ENCODE measurements at places on chromosomes 7 and 10. TPM values are rescaled to one million over a fixed set of nuclear protein-coding genes. Genes with fewer than 3 reads are reported as not detected.

Gene RRP12
- 69.3 TPM for total RNA-seq

Gene RARRES2
- total RNA-seq: not detected

Gene AGR3
- total RNA-seq: 3.1 TPM

Gene EPO
- 1.1 TPM for total RNA-seq

Gene DDC
- total RNA-seq: 75.9 TPM

Gene ADCYAP1R1
- total RNA-seq: not detected

Gene LIPF
- total RNA-seq: not detected

Gene PGAM2
- not detected for total RNA-seq

Gene CCL24
- total RNA-seq: not detected

Gene MDFIC
- total RNA-seq: 4.2 TPM

Gene EBF3
- 0.79 TPM for total RNA-seq

Gene MYL7
- 16.2 TPM for total RNA-seq
